ENCODE measurements at places on chromosomes 6 and 20. TPM values are rescaled to one million over a fixed set of nuclear protein-coding genes. Genes with fewer than 3 reads are reported as not detected.
A peak's percentile ranks its signal among the peaks of the same experiment; 100 is the strongest.

The SIRPB1 gene
- total RNA-seq, result 1.2 TPM

The BTBD3 gene
- 18.9 TPM for total RNA-seq

The BMP7 gene
- not detected for total RNA-seq

The PPIL6 gene
- 5.3 TPM for total RNA-seq

The RUNX2 gene
- 35.4 TPM for total RNA-seq

The C6orf52 gene
- total RNA-seq, result not detected

The WDR27 gene
- 23.9 TPM for total RNA-seq

The EDN1 gene
- total RNA-seq, result 0.88 TPM

GRCh38 chr20:21113697-21114096 is 7.5 kb upstream of the LINC00237 start:
- H3K27me3 ChIP-seq, result peaks cover 9% of the 10 kb centered on the region
- H3K27ac ChIP-seq, result no peak overlapping the region
- DNase-seq, result no peak
- no peak overlapping the region for H3K4me3 ChIP-seq

- peak overlapping the region; percentile 40 for H3K27ac ChIP-seq
- no peak for DNase-seq
- H3K36me3 ChIP-seq, result no peaks in the 10 kb centered on the region
- H3K27me3 ChIP-seq, result no peaks in the 10 kb centered on the region
Observed at GRCh38 chr6:124870611-124871459, 91.4 kb upstream of the RNF217 start.

- H3K36me3 ChIP-seq, result no peaks in the 10 kb centered on the region
- H3K27ac ChIP-seq, result no peak overlapping the region
- H3K4me1 ChIP-seq, result peaks cover 10% of the 10 kb centered on the region
- H3K4me3 ChIP-seq, result no peak overlapping the region
Observed at GRCh38 chr6:125046107-125046925, 84.1 kb downstream of the RNF217 start.

DNA sequence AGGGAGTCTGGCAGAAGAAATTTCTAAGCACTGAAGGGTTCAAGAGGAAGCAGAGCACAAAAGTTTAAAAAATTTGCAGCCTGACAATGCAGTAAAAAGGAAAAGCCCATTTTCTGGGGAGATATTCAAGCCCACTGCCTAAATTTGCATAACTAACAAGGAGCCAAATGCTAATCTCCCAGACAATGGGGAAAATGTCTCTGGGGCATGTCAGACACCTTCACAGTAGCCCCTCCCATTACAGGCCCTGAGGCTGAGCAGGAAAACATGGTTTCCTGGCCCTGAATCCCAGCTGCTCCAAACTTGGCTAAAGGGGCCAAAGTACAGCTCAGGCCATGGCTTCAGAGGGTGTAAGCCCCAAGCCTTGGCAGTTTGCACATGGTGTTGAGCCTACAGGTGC is 908.5 kb upstream of the MANEA start:
- no peaks in the 10 kb centered on the region for H3K4me1 ChIP-seq
- no peaks in the 10 kb centered on the region for H3K27me3 ChIP-seq
- H3K27ac ChIP-seq, result no peak overlapping the region
- no peaks in the 10 kb centered on the region for H3K36me3 ChIP-seq
- no peak for DNase-seq
- H3K4me3 ChIP-seq, result no peak overlapping the region

- no peak overlapping the region for H3K27ac ChIP-seq
- H3K27me3 ChIP-seq, result no peaks in the 10 kb centered on the region
- no peaks in the 10 kb centered on the region for H3K4me1 ChIP-seq
- DNase-seq, result no peak
Observed at GRCh38 chr20:20435453-20435852, 67.5 kb downstream of the INSM1 start.

GRCh38 chr6:155623450-155624178 is 168.0 kb upstream of the NOX3 start:
- no peak overlapping the region for H3K4me3 ChIP-seq
- H3K27ac ChIP-seq, result no peak overlapping the region
- H3K4me1 ChIP-seq, result no peaks in the 10 kb centered on the region
- no peaks in the 10 kb centered on the region for H3K36me3 ChIP-seq
- DNase-seq, result no peak

- no peaks in the 10 kb centered on the region for H3K36me3 ChIP-seq
- H3K4me1 ChIP-seq, result no peaks in the 10 kb centered on the region
- peaks cover 63% of the 10 kb centered on the region for H3K27me3 ChIP-seq
- peak; percentile 38 for DNase-seq
- H3K4me3 ChIP-seq, result no peak overlapping the region
Observed at GRCh38 chr20:36308986-36309385, 2.8 kb downstream of the DLGAP4 start.

DNA sequence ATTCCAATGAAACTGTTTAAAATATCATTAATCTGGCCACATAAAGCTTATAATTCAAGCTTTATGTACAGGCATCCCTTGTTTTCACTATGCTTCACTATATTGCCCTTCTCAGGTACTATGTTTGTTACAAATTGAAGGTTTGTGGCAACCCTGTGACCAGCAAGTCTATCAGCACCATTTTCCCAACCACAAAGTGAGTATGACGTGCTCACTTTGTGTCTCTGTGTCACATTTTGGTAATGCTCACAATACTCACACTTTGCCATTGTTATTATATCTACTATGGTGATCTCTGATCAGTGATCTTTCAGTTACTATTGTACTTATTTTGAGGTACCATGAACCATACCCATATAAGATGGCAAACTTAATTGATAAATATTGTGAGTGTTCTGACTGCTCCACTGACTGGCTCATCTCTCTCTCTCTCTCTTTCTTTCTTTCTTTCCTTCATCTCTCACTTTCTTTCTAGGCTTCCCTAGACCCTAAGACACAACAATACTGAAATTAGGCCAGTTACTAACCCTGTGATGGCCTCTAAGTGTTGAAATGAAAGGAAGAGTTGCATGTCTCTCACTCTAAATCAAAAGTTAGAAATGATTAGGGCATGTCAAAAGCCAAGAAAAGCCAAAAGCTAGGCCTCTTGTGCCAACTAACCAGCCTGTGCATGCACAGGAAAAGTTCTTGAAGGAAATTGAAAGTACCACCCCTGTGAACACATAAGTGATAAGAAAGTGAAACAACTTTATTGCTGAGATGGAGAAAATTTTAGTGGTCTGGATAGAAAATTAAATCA is 227.9 kb downstream of the BCAS1 start:
- peaks cover 16% of the 10 kb centered on the region for H3K4me1 ChIP-seq
- H3K27ac ChIP-seq, result no peak overlapping the region
- no peaks in the 10 kb centered on the region for H3K27me3 ChIP-seq

GRCh38 chr6:52522151-52522626 is 54.7 kb downstream of the TRAM2 start:
- peak; percentile 91 for DNase-seq
- H3K4me3 ChIP-seq, result no peak overlapping the region
- peaks cover 66% of the 10 kb centered on the region for H3K4me1 ChIP-seq
- no peaks in the 10 kb centered on the region for H3K27me3 ChIP-seq

- no peaks in the 10 kb centered on the region for H3K4me1 ChIP-seq
- DNase-seq, result no peak
Observed at GRCh38 chr6:137390334-137390733, 103.9 kb downstream of the OLIG3 start.

- H3K36me3 ChIP-seq, result no peaks in the 10 kb centered on the region
- H3K4me1 ChIP-seq, result peaks cover 22% of the 10 kb centered on the region
- DNase-seq, result no peak
- H3K27me3 ChIP-seq, result no peaks in the 10 kb centered on the region
- no peak overlapping the region for H3K27ac ChIP-seq
Observed at GRCh38 chr6:3881711-3882421, 32.7 kb downstream of the FAM50B start.

DNA sequence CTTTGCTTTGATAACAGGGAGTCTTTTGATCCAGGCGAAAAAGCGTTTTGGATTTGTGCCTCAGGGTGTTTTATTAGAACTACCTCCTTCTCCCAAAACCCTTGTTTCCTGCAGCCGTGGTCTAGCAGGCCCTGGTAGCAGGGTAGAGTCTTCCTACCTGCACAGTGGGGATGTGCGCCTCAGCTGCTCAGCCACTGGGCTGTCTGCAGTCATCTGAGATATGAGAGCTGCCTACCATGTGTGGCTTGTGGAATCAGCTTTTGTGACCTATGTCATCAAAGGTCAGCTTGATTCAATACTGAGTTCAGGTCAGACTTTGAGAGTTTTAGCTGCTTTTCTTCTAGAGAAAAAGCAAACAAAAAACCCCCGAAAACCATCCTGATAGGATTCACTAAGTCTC is 279.5 kb downstream of the CLIC5 start:
- peaks cover 14% of the 10 kb centered on the region for H3K27me3 ChIP-seq
- H3K4me3 ChIP-seq, result no peak overlapping the region
- no peaks in the 10 kb centered on the region for H3K36me3 ChIP-seq
- no peaks in the 10 kb centered on the region for H3K4me1 ChIP-seq
- no peak overlapping the region for H3K27ac ChIP-seq
- no peak for DNase-seq

- no peak for DNase-seq
- H3K36me3 ChIP-seq, result no peaks in the 10 kb centered on the region
- H3K4me3 ChIP-seq, result no peak overlapping the region
- H3K27me3 ChIP-seq, result no peaks in the 10 kb centered on the region
- no peaks in the 10 kb centered on the region for H3K4me1 ChIP-seq
- no peak overlapping the region for H3K27ac ChIP-seq
Observed at GRCh38 chr20:7637184-7637583, 303.1 kb downstream of the HAO1 start.

- no peaks in the 10 kb centered on the region for H3K36me3 ChIP-seq
- H3K4me3 ChIP-seq, result no peak overlapping the region
- no peaks in the 10 kb centered on the region for H3K4me1 ChIP-seq
- DNase-seq, result no peak
- no peaks in the 10 kb centered on the region for H3K27me3 ChIP-seq
Observed at GRCh38 chr6:49054311-49054710, 408.7 kb downstream of the MMUT start.

DNA sequence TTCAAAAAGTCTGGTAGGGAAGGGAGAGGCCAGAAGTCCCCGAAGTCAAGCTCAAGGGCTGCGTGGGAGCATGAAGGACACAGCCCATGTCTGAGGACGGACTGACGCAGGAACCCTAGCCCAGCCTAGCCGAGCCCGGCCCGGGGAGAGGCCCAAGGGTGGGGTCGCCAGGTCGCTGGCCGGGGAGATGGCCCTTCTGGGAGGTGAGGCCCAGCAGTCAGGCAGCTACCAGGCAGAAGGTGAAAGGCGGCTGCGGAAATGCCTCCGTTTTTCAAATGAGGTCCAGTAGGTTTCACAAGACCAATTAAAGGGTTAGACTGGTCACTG is 44.6 kb downstream of the WDR27 start:
- no peak for DNase-seq
- no peak overlapping the region for H3K4me3 ChIP-seq
- peaks cover 17% of the 10 kb centered on the region for H3K36me3 ChIP-seq
- H3K4me1 ChIP-seq, result peaks cover 8% of the 10 kb centered on the region
- H3K27ac ChIP-seq, result no peak overlapping the region

GRCh38 chr6:129630596-129630995 is 79.4 kb downstream of the ARHGAP18 start:
- H3K4me3 ChIP-seq, result no peak overlapping the region
- H3K4me1 ChIP-seq, result peaks cover 9% of the 10 kb centered on the region
- H3K27ac ChIP-seq, result no peak overlapping the region
- H3K36me3 ChIP-seq, result peaks cover 39% of the 10 kb centered on the region

- H3K27me3 ChIP-seq, result no peaks in the 10 kb centered on the region
- peaks cover 3% of the 10 kb centered on the region for H3K4me1 ChIP-seq
- no peak overlapping the region for H3K27ac ChIP-seq
- no peak overlapping the region for H3K4me3 ChIP-seq
- DNase-seq, result no peak
Observed at GRCh38 chr6:16657768-16658167, 103.5 kb downstream of the ATXN1 start.

DNA sequence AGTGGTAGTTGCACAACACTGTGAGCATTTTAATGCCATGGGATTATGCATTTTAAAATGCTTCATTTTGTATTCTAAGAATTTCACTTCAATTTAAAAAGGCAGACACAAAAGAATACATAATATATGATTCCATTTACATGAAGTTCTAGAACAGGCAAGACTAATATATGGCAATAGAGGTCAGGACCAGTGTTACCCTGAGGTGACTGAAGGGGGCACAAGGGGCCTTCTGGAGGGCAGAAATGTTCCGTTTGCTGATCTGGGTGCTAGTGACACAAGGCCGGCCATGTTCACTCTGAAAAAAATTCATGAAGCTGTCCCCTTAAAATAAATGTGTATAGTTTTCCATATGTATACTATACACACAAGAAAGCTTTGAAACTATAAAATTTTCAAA is 28.5 kb downstream of the TASP1 start:
- no peak for DNase-seq
- no peak overlapping the region for H3K4me3 ChIP-seq
- H3K27me3 ChIP-seq, result no peaks in the 10 kb centered on the region
- no peaks in the 10 kb centered on the region for H3K4me1 ChIP-seq
- H3K36me3 ChIP-seq, result no peaks in the 10 kb centered on the region

- no peak overlapping the region for H3K27ac ChIP-seq
- H3K4me3 ChIP-seq, result no peak overlapping the region
- peaks cover 19% of the 10 kb centered on the region for H3K27me3 ChIP-seq
- peak; percentile 30 for DNase-seq
Observed at GRCh38 chr6:110067837-110068591, 89.9 kb downstream of the GPR6 start.

- peaks cover 62% of the 10 kb centered on the region for H3K36me3 ChIP-seq
- H3K27me3 ChIP-seq, result no peaks in the 10 kb centered on the region
- peak overlapping the region; percentile 47 for H3K27ac ChIP-seq
- peaks cover 54% of the 10 kb centered on the region for H3K4me1 ChIP-seq
Observed at GRCh38 chr20:17652411-17652810, 29.6 kb downstream of the RRBP1 start.

DNA sequence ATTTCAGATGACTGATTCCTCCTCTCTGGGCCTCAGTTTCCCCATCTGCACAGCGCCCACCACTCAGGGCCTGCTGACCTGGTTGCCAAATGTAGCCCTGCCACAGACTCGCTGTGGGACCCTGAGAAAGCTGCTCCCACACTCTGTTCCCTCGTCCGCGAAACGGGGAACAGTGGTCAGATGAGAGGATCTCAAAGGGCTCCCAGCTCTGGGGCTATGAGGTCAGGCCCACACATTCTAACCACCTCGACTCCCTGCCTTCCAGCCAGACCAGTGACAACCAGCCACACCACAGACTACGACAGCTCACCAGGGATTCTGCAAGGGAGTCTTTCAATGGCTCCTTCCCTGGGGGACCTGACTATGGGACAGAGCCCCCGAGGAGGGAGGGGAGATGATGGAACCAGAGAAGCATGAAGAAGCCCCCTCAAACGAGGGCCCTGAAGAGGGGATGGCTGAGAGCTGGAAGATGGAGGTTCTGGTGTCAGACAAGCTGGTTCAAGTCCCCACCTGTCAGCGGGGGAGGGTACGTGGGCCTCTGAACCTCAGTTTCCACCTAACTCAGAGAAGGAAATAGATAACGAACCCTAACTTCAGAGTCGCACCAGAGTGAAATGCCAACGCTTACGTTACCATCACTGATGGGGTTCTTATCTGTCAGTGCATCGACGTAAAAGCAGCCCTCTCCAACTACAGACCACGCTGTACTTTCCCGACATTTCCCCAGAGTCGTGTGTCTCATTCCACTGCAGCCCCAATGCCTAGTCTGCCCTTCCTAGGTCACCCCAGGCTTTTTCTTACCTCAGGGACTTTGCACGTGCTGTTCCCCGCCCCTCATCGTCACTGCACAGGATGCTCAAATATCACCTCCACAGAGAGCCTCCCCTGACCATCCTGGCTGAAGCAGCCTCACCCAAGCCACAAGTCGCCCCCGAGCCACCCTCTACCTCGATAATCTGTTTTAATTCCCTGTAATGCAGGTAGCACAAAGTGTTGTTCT is 60.5 kb downstream of the PREX1 start:
- H3K36me3 ChIP-seq, result no peaks in the 10 kb centered on the region
- H3K4me3 ChIP-seq, result no peak overlapping the region
- no peak overlapping the region for H3K27ac ChIP-seq
- peaks cover 10% of the 10 kb centered on the region for H3K4me1 ChIP-seq
- no peak for DNase-seq
